Activated CD8-positive, alpha-beta T cell treated with anti-CD3 and anti-CD28 coated beads for 36 hours (primary cell): ENCODE measurements at places on chromosomes 3 and 15. TPM values are rescaled to one million over a fixed set of nuclear protein-coding genes. Genes with fewer than 3 reads are reported as not detected.
A peak's percentile ranks its signal among the peaks of the same experiment; 100 is the strongest.

SMC4 gene
- total RNA-seq, result 154 TPM

FEZF2 gene
- total RNA-seq, result not detected

SRGAP3 gene
- total RNA-seq, result 2.5 TPM

FRG2C gene
- total RNA-seq, result not detected

SLC22A13 gene
- 0.18 TPM for total RNA-seq

TRPC1 gene
- total RNA-seq, result 3.4 TPM

WDR76 gene
- total RNA-seq, result 79.3 TPM

ATP10A gene
- total RNA-seq, result 17.8 TPM

NOX5 gene
- total RNA-seq, result not detected

IFT80 gene
- 9.2 TPM for total RNA-seq

DNA sequence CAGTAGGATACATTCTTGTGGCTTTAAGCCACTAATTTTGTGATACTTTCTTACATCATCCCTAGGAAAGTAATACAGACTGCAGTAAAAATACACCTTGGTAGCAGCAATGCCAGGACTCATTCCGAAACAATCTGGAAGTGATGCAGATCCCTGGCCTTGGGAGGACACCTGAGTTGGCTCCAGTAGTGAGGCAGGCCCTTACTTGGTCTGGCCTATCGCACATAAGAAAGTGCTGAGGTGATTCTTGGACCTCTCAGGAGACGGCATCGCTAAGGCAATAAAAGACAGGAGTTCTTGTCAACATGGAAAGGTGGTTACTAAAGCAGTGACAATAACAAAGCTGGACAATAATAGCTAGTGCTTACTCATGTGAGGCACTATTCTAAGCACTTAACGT is 126.5 kb downstream of the SUCNR1 start:
- no peaks in the 10 kb centered on the region for H3K27me3 ChIP-seq
- H3K4me1 ChIP-seq, result no peaks in the 10 kb centered on the region
- no peaks in the 10 kb centered on the region for H3K36me3 ChIP-seq
- DNase-seq, result no peak
- no peak overlapping the region for H3K4me3 ChIP-seq

GRCh38 chr15:96818861-96819260 is 488.4 kb downstream of the NR2F2 start:
- peaks cover 4% of the 10 kb centered on the region for H3K27me3 ChIP-seq
- no peak overlapping the region for H3K27ac ChIP-seq
- H3K4me3 ChIP-seq, result no peak overlapping the region

DNA sequence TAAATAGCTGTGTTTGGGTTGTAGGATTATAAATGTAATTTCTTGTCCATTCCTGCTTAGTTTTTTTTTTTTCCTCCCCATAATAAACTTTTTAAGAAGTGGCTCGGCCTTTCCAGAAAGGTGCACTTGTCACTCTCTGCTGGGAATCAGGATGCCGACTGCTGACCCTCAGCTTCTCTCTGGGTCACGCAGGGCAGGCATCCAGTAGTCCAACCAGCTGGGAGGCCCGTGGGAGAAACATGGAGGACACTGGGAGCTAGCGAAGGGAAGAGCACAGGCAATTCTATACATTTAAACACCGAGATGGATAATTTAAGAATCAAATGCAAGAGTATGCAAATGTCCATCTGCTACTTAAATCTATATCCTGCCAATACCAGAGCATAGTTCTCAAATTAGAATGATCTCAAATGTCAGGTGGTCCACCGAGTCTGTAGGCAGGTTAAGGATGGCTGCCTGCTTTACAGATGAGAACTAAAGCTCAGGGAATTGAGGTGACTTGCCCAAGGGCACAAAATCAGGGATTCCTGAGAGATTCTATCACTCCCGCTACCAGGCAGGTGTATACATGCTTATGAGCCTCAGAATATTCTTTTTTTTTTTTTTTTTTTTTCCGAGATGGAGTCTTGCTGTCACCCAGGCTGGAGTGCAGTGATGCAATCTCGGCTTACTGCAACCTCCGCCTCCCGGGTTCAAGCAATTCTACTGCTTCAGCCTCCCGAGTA is 64.5 kb downstream of the DAPK2 start:
- no peak overlapping the region for H3K4me3 ChIP-seq
- no peaks in the 10 kb centered on the region for H3K36me3 ChIP-seq
- H3K4me1 ChIP-seq, result no peaks in the 10 kb centered on the region
- no peak overlapping the region for H3K27ac ChIP-seq
- DNase-seq, result no peak

DNA sequence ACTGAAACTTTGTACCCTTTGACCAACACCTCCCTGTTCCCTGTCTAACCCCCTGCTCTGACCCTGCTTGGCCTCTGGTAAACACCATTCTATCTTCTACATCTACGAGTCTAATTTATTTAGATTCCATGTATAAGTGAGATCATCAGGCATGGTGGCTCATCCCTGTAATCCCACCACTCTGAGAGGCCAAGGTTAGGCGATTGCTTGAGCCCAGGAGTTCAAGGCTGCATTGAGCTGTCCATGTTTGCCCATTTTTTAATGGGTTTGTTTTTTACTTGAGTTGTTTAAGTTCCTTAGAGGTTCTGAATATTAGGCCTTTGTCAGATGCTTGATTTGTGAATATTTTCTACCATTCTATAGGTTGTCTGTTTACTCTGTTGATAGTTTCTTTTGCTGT is 16.9 kb downstream of the FBXW12 start:
- DNase-seq, result no peak
- H3K27ac ChIP-seq, result no peak overlapping the region
- H3K4me3 ChIP-seq, result no peak overlapping the region
- no peaks in the 10 kb centered on the region for H3K4me1 ChIP-seq
- H3K27me3 ChIP-seq, result peaks cover 11% of the 10 kb centered on the region

GRCh38 chr3:189659571-189659970 is 28.4 kb downstream of the TP63 start:
- no peak overlapping the region for H3K27ac ChIP-seq
- no peaks in the 10 kb centered on the region for H3K4me1 ChIP-seq
- no peak overlapping the region for H3K4me3 ChIP-seq
- H3K27me3 ChIP-seq, result peaks cover 1% of the 10 kb centered on the region
- no peaks in the 10 kb centered on the region for H3K36me3 ChIP-seq
- no peak for DNase-seq

- peaks cover 4% of the 10 kb centered on the region for H3K27me3 ChIP-seq
- peak overlapping the region; percentile 3 for H3K27ac ChIP-seq
- no peak overlapping the region for H3K4me3 ChIP-seq
- H3K4me1 ChIP-seq, result peaks cover 26% of the 10 kb centered on the region
Observed at GRCh38 chr15:101135532-101136166, 116.2 kb downstream of the CHSY1 start.

DNA sequence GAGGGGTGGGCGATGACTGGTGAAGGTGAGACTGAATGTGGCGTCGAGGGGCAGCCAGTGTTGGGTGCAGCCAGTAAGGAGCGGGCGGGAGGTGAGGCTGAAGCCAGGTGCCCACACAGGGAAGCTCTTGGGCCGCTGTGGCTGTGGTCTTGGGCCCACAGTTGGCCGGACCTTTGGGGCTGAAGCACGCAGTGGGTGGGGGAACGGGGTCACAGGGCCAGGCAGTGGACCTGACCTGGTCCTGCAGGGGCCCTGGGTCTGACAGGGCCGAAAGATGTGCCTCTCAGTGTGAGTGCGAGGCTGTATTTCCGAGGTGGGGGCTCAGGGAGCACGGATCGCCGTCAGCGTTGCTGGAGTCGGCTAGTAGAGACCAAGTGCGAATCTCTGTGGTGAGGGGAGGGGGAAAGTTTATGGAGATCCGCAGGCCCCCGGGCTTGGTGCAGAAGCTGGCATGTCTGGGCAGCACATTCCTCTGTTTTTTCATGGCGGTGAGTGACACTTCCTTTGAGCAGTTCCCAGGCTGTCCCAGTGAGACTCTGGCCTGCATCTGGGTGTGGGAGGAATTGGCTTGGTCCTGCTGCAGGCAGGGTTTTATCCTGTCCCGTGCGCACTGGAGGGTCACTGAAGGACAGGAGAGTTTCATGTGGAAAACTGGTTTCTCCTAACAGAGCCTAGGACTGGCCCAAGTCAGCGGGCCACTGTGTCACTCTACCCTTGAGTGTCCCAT is 100.8 kb downstream of the TMEM266 start:
- H3K4me1 ChIP-seq, result peaks cover 3% of the 10 kb centered on the region
- H3K27me3 ChIP-seq, result no peaks in the 10 kb centered on the region
- H3K27ac ChIP-seq, result no peak overlapping the region
- H3K4me3 ChIP-seq, result no peak overlapping the region

DNA sequence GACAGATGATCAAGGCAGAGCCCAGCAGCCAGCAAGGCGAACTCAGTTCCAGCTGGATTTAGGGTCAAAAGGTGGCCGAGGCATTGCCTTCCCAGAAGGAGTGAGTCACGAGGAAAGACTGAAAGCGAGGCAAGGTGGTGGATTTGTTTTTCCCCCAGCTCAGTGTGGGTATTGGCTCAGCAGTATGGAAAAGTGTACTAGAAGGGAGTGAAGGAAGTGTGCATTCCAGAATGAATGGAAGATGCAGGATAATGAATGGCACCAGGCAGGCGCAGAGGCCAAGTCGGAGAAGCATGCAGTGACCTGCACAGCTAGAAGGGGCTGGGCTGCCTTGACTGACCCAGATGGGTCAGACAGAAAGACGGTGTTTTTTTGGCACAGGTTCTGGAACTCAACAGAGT is 46.3 kb downstream of the FOXP1 start:
- no peak overlapping the region for H3K4me3 ChIP-seq
- no peak overlapping the region for H3K27ac ChIP-seq
- H3K4me1 ChIP-seq, result peaks cover 18% of the 10 kb centered on the region
- no peak for DNase-seq

- DNase-seq, result no peak
- H3K4me3 ChIP-seq, result no peak overlapping the region
- no peaks in the 10 kb centered on the region for H3K27me3 ChIP-seq
- H3K4me1 ChIP-seq, result no peaks in the 10 kb centered on the region
- H3K27ac ChIP-seq, result no peak overlapping the region
Observed at GRCh38 chr3:84727616-84728015, 231.2 kb upstream of the CADM2 start.

DNA sequence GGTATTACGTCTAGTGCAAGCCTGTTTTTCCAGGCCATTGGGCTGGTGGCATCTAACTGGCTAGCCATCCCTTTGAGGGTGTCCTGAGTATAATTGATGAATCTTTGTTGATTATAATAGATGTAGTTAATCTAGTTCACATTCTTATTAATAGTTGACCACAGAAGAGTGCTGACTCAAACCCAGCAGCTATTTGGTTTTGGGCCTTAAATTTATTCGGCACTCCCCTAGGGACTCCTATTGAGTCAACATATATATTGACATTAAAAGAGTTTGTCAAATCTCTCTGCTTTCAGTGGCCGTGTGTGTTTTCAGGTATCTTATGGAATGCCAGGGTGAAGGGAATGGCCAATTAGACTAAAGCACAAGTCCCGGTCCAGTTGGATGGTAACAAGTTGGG is 19.7 kb downstream of the ARL8B start:
- DNase-seq, result no peak
- no peak overlapping the region for H3K4me3 ChIP-seq
- peaks cover 57% of the 10 kb centered on the region for H3K36me3 ChIP-seq
- H3K27ac ChIP-seq, result no peak overlapping the region

- peaks cover 3% of the 10 kb centered on the region for H3K27me3 ChIP-seq
- H3K4me3 ChIP-seq, result no peak overlapping the region
- H3K27ac ChIP-seq, result no peak overlapping the region
- H3K36me3 ChIP-seq, result no peaks in the 10 kb centered on the region
- no peak for DNase-seq
Observed at GRCh38 chr3:43786526-43787305, 96.0 kb downstream of the ABHD5 start.

DNA sequence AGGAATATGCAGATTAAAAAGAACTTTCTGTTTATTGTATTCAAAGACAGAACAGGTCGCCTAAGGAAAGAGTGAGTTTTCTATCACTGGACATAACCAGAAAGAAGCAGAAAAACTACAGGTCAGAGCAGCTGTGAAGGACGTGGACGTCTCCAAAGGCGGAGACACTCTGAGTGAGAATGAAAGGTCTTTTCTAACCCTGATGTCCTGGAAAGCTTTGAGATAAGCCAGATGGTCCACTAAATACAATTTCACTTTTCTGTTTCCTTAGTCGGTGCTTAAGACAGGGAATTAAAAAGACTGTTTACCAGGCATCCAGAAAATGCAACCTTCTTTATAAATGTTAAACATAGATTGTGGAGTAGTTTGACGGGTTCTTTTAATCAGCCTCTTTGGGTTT is 360.4 kb downstream of the FGF12 start:
- no peaks in the 10 kb centered on the region for H3K4me1 ChIP-seq
- no peak overlapping the region for H3K27ac ChIP-seq
- H3K36me3 ChIP-seq, result no peaks in the 10 kb centered on the region
- no peaks in the 10 kb centered on the region for H3K27me3 ChIP-seq
- no peak overlapping the region for H3K4me3 ChIP-seq

- H3K27me3 ChIP-seq, result peaks cover 22% of the 10 kb centered on the region
- DNase-seq, result no peak
- no peak overlapping the region for H3K27ac ChIP-seq
- H3K4me3 ChIP-seq, result peak overlapping the region; percentile 45
Observed at GRCh38 chr15:39919411-39919747, 687 bp downstream of the GPR176 start.

DNA sequence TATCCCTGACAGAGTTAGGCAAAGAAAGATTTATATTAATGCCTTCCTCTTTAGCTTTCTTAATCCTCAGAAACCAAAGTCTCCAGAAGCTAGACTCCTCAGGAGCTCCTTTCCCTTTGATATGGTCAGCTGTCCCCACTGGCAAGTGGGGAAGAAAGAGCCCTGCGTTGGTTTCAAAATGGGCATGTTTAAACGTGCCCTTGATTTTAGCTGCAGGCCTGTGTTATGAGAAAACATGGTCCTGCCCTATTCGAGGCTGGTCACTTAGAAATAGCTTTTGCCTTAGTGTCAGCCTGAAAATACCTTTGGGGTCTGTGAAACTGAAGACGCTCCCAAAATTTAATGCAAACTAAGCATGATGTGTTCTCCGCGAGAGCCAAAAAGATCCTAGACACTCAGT is 135.5 kb upstream of the RARB start:
- no peak for DNase-seq
- H3K4me3 ChIP-seq, result no peak overlapping the region
- H3K27me3 ChIP-seq, result no peaks in the 10 kb centered on the region

GRCh38 chr3:42134867-42135464 is 43.8 kb downstream of the TRAK1 start:
- no peak overlapping the region for H3K4me3 ChIP-seq
- H3K36me3 ChIP-seq, result peaks cover 3% of the 10 kb centered on the region
- no peak for DNase-seq
- H3K27me3 ChIP-seq, result no peaks in the 10 kb centered on the region

DNA sequence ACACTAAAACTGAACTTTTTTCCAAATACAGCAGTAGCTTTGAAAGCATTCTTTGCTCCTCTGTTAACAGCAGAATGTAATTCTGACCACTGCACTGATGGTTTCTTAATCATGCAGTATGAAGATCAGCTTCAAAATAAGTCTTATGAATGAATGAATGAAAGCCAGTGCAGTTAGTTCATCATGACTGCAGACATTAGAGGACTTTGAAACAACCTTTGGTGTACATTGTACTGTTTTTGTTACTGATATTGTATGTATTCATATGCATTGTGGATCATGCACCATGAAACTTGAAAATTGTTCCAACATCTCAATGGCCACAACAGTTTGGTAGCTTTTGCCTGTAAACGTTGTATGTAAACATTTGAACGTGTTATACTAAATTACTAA is 1.3 kb upstream of the TNIK start:
- no peak for DNase-seq
- H3K27me3 ChIP-seq, result no peaks in the 10 kb centered on the region
- no peaks in the 10 kb centered on the region for H3K36me3 ChIP-seq
- peaks cover 27% of the 10 kb centered on the region for H3K4me1 ChIP-seq
- peak overlapping the region; percentile 95 for H3K4me3 ChIP-seq
- peak overlapping the region; percentile 89 for H3K27ac ChIP-seq

- no peak overlapping the region for H3K27ac ChIP-seq
- no peak overlapping the region for H3K4me3 ChIP-seq
- H3K27me3 ChIP-seq, result peaks cover 1% of the 10 kb centered on the region
- no peaks in the 10 kb centered on the region for H3K36me3 ChIP-seq
Observed at GRCh38 chr3:110504401-110504800, 567.2 kb upstream of the NECTIN3 start.
